ENCODE measurements at places on chromosomes 5 and 9. TPM values are rescaled to one million over a fixed set of nuclear protein-coding genes. Genes with fewer than 3 reads are reported as not detected.

DNA sequence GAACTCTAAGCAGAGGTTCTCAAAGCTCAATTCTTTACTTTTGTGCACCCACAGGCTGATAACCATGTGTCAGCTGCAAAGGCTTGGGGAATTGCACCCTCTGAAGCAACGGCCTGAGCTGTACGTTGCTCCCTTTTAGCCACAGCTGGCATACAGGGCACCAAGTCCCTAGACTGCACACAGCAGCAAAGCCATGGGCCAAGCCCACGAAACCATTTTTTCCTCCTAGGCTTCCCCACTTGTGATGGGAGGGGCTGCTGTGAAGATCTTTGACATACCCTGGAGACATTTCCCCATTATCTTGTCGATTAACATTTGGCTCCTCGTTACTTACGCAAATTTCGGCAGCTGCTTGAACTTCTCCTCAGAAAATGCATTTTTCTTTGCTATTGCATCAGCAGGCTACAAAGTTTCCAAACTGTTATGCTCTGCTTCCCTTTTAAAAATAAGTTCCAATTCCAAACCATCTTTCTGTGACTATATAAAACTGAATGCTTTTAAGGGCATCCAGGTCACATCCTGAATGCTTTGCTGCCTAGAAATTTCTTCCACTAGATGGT lies 23.0 kb downstream of the KIAA0825 start:
- H3K36me3 ChIP-seq: no peaks in the 10 kb centered on the region
- H3K27ac ChIP-seq: no peak overlapping the region
- no peaks in the 10 kb centered on the region for H3K4me1 ChIP-seq
- DNase-seq: no peak
- no peaks in the 10 kb centered on the region for H3K27me3 ChIP-seq
- no peak overlapping the region for H3K4me3 ChIP-seq

DNA sequence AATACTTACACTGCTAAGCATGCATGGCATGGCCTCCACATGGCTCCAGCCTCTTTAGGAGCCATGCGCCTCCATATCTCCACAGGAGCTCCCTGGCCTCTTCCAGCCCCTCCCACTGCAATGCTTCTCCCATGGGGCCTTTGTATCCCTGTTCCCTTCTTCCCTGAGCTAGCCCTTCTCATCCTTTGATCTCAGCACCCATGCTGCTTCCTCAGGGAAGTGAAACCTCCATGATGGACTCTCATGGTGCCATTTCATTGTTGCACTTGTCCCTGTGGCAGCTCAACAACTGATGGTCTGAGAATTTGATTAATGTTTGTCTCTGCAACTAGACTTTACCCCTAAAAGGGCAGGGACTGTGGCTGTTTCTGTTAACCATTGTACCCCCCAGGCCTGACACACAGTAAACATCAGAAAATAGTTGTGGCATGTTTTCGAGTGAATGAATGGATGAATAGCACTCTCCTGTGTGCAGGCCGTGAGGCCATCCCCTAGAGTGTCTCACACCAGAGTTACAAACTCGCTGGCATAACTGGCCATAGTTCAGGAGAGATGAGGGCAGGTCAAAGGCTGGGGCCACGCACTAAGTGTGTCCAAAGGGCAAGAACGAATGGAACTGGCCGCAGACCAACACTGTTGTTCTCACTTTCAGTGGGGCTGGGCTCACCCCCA lies 6.6 kb downstream of the IDNK start:
- peaks cover 3% of the 10 kb centered on the region for H3K4me1 ChIP-seq
- peaks cover 15% of the 10 kb centered on the region for H3K36me3 ChIP-seq
- no peak overlapping the region for H3K27ac ChIP-seq
- no peak overlapping the region for H3K4me3 ChIP-seq
- DNase-seq: no peak

- H3K4me1 ChIP-seq: no peaks in the 10 kb centered on the region
- H3K4me3 ChIP-seq: no peak overlapping the region
- H3K36me3 ChIP-seq: no peaks in the 10 kb centered on the region
- H3K27me3 ChIP-seq: no peaks in the 10 kb centered on the region
- no peak overlapping the region for H3K27ac ChIP-seq
- DNase-seq: no peak
Measured at GRCh38 chr9:104287253-104287878, 193.3 kb downstream of the SMC2 start.

GRCh38 chr5:136133922-136134379 lies 1.3 kb downstream of the SMAD5 start:
- DNase-seq: no peak
- no peaks in the 10 kb centered on the region for H3K27me3 ChIP-seq
- H3K4me1 ChIP-seq: peaks cover 33% of the 10 kb centered on the region
- H3K27ac ChIP-seq: peak overlapping the region; percentile 98

GRCh38 chr5:168327019-168327421 lies 35.6 kb downstream of the WWC1 start:
- no peak overlapping the region for H3K27ac ChIP-seq
- H3K4me1 ChIP-seq: peaks cover 12% of the 10 kb centered on the region
- DNase-seq: no peak
- no peak overlapping the region for H3K4me3 ChIP-seq
- H3K36me3 ChIP-seq: no peaks in the 10 kb centered on the region

GRCh38 chr9:98892288-98892687 lies 51.4 kb upstream of the COL15A1 start:
- H3K36me3 ChIP-seq: no peaks in the 10 kb centered on the region
- H3K27me3 ChIP-seq: no peaks in the 10 kb centered on the region
- DNase-seq: no peak
- H3K4me1 ChIP-seq: peaks cover 11% of the 10 kb centered on the region
- H3K27ac ChIP-seq: no peak overlapping the region

DNA sequence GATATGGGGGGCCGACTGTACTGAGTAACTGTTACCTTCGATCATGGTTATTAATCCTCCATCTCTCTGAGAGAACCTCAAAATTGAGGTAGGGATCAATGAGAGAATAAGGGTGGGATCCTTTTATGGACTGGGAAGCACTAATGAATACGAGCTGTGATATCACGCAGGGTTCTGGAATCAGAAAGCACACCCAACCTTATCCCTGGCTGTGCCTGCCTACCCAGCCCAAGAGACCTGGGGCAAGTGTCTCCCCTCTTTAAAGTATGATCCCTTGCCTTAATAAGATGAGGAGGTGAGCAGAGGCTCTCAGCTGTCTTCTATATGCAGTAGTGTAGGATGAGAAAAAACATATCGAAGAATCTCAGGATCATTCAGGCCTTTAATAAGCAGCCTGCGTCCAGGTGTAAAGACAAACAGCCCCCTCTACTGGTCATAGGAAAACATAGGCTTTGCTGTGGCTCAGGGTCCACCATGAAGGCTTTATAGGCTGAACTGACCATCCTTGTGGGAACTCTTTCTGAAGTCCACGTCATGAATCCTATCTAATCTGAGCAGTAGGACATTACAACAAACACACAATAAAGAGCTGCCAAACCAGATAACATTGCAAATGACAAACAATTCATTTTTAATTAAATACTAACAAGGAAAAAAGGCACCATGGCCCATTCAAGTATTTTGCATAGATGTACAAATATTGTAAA lies 16.8 kb downstream of the NIPAL4 start:
- no peak for DNase-seq
- H3K4me3 ChIP-seq: no peak overlapping the region
- H3K4me1 ChIP-seq: peaks cover 4% of the 10 kb centered on the region
- no peak overlapping the region for H3K27ac ChIP-seq
- no peaks in the 10 kb centered on the region for H3K27me3 ChIP-seq

DNA sequence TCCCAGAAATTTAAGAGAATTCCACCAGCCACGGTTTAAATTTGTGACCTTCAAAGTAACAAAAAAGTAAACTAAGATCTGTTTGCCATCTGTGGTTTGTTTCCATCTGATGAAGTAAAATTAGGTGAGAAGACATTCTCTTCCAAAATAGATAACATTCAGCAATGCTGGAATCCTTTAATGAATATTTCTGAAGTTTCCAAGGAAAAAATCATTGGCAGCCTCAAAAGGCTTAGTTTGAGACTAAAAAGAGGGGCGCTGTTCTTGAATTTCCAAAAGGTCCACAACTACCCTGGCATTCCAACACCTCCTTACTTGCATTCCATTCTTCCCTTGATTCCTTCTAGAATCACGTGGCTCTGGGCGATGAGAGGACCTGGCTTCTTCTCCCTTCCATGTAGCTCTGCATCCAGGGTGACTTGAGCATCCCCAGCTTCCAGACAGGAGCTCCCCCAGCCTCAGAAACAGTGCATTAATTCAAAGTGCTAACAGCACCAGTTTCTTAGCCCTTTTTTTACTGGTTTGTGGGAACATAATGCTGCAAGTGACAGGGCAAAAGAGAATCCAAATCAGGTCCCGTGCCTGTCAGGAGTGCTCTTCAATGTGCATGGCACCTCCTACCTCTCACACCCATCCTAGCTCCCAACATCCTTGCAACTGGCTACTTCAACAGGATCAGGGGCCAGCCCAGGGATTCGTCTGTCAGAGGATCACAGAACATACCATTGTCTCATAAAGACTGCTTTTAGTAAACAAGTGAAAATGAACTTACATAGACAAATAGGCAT lies 191.5 kb upstream of the S1PR3 start:
- no peak overlapping the region for H3K27ac ChIP-seq
- no peak overlapping the region for H3K4me3 ChIP-seq
- H3K27me3 ChIP-seq: no peaks in the 10 kb centered on the region
- no peaks in the 10 kb centered on the region for H3K4me1 ChIP-seq
- no peak for DNase-seq

DNA sequence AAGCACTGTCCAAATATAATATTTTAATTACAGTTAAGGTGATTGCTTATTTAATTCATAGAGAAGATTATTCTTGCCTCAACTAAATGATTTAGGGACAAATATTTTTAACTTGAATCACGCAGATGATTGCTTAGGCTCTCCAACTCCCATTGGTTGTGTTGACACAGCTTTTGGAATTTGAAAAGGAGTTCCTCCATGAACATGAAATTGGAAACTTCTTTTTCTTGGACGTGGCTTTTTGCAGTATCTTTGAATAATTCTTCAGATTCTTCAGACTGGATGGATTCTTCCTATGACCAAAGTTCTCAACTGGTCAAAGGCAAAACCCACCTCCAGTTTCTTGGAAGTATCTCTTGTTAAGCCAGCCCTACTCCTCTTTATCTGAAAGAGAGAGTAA lies 456.4 kb upstream of the KLF4 start:
- H3K4me1 ChIP-seq: no peaks in the 10 kb centered on the region
- no peak for DNase-seq
- no peak overlapping the region for H3K4me3 ChIP-seq
- no peaks in the 10 kb centered on the region for H3K27me3 ChIP-seq
- H3K27ac ChIP-seq: no peak overlapping the region

- no peaks in the 10 kb centered on the region for H3K36me3 ChIP-seq
- H3K27me3 ChIP-seq: no peaks in the 10 kb centered on the region
- H3K27ac ChIP-seq: no peak overlapping the region
- H3K4me3 ChIP-seq: no peak overlapping the region
- H3K4me1 ChIP-seq: no peaks in the 10 kb centered on the region
Measured at GRCh38 chr5:78335976-78336375, 24.4 kb upstream of the SCAMP1 start.

- H3K4me3 ChIP-seq: no peak overlapping the region
- H3K27me3 ChIP-seq: no peaks in the 10 kb centered on the region
- H3K4me1 ChIP-seq: peaks cover 13% of the 10 kb centered on the region
- DNase-seq: no peak
- no peak overlapping the region for H3K27ac ChIP-seq
- H3K36me3 ChIP-seq: no peaks in the 10 kb centered on the region
Measured at GRCh38 chr9:228929-229695, 14.4 kb downstream of the DOCK8 start.

GRCh38 chr5:1834022-1834551 lies 32.9 kb downstream of the NDUFS6 start:
- H3K36me3 ChIP-seq: no peaks in the 10 kb centered on the region
- no peak overlapping the region for H3K27ac ChIP-seq
- no peaks in the 10 kb centered on the region for H3K4me1 ChIP-seq
- no peak for DNase-seq

GRCh38 chr9:124355941-124356744 lies 59.1 kb downstream of the PSMB7 start:
- no peak overlapping the region for H3K27ac ChIP-seq
- no peak overlapping the region for H3K4me3 ChIP-seq
- no peaks in the 10 kb centered on the region for H3K4me1 ChIP-seq
- H3K27me3 ChIP-seq: no peaks in the 10 kb centered on the region

GRCh38 chr5:72605632-72606031 lies 98.4 kb upstream of the ZNF366 start:
- H3K27ac ChIP-seq: no peak overlapping the region
- DNase-seq: no peak
- H3K36me3 ChIP-seq: no peaks in the 10 kb centered on the region
- no peaks in the 10 kb centered on the region for H3K27me3 ChIP-seq

GRCh38 chr5:38515646-38516045 lies 40.8 kb downstream of the LIFR start:
- no peak for DNase-seq
- H3K27me3 ChIP-seq: no peaks in the 10 kb centered on the region

DNA sequence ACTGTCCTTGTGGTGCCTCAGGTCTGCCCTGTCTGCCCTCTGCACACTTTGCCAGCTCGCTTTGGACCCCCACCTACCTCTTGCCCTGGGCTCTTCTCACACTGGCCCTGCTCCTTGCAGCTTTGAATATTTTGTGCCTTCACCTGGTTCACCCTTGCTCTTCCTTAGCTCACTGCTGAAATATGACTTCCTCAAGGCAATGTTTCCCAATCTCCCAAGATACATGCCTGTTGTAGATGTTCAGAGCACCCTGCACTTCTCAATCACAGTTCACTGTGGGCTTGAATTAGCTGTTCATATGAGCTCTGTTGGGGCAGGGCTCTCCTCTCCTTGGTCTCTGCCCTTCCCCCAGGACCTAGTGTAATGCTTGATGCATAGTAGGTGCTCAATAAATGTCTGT lies 8.0 kb downstream of the AFAP1L1 start:
- H3K27ac ChIP-seq: no peak overlapping the region
- no peak overlapping the region for H3K4me3 ChIP-seq
- no peaks in the 10 kb centered on the region for H3K36me3 ChIP-seq
- peaks cover 42% of the 10 kb centered on the region for H3K4me1 ChIP-seq

- DNase-seq: peak; percentile 25
- peaks cover 9% of the 10 kb centered on the region for H3K4me1 ChIP-seq
- H3K4me3 ChIP-seq: no peak overlapping the region
- no peaks in the 10 kb centered on the region for H3K36me3 ChIP-seq
- H3K27me3 ChIP-seq: no peaks in the 10 kb centered on the region
Measured at GRCh38 chr9:129237164-129237611, 59.1 kb upstream of the IER5L start.

GRCh38 chr5:180652771-180653170 lies 3.4 kb upstream of the FLT4 start:
- no peak for DNase-seq
- H3K36me3 ChIP-seq: no peaks in the 10 kb centered on the region
- H3K27ac ChIP-seq: no peak overlapping the region
- H3K4me1 ChIP-seq: peaks cover 8% of the 10 kb centered on the region
- H3K27me3 ChIP-seq: peaks cover 23% of the 10 kb centered on the region

DNA sequence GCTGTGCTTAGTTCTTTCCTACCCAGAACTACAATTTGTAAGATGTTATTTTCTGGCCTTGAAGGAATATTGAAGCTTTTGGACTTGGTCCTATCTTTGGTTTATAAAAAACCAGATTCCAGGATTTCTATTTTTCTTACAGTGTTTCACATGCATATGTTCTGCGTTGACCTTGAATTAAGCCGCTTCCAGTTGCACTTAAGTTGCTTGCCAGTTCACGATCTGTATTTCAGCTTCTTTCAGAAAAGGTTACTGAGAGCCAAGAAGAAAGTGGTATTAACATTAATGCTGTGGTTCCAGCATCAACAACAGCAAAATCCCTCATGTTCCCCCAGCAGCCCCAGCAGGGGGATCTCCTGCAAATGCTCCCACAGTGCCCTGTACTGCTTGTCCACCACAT lies 156.4 kb upstream of the ADAMTS16 start:
- H3K4me3 ChIP-seq: no peak overlapping the region
- H3K27ac ChIP-seq: no peak overlapping the region
- H3K27me3 ChIP-seq: no peaks in the 10 kb centered on the region

PCDHA6 gene
- 0.50 TPM for total RNA-seq

PRR16 gene
- 0.95 TPM for total RNA-seq

SOX30 gene
- not detected for total RNA-seq

WHRN gene
- 6.2 TPM for total RNA-seq

APBA1 gene
- total RNA-seq: 4.3 TPM

TMEM215 gene
- 0.09 TPM for total RNA-seq

TRAF1 gene
- total RNA-seq: 5.8 TPM

FAM240B gene
- total RNA-seq: not detected

Data from lower lobe of right lung (tissue), 2 donors.